A172 (cell line): ENCODE measurements at places on chromosomes 12 and 14.

GRCh38 chr12:85568395-85569103 is 267.7 kb downstream of the RASSF9 start:
- DNase-seq = no peak

DNA sequence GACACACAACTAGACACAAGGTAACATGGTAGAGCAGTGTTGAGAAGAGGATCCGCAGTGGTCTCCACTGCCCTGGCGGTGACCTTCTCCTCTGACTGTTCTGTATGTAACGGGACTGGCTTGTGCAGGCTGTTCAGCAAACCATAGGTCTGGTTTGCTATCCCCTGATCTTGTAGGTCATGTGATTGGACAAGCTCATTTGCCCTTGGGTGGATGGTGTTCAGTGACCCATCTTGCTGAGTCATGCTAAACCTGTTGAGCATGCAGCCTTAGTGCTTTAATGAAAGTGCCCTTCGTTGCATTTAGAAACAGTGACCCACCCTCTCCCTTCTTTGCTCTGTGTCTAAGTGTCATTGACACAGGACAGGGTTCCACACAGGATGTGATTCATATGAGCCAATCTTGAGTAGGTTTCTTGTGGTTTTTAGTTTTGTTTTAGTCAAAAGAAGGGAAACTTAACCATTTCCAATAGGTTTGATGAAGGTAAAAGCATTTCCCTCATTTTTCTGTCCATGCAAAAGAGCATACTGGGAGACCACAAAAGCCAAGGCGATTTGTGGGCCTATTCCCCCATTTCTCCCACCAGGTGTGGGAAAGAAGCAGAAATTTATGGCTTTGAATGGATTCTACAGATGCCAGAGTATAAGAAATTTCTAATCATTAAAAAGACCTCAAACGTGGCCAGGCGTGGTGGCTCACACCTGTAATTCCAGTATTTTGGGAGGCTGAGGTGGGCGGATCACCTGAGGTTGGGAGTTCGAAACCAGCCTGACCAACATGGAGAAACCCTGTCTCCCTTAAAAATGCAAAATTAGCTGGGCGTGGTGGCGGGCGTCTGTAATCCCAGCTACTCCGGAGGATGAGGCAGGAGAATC is 32.6 kb upstream of the HIF1A start:
- DNase-seq = peak; percentile 71

GRCh38 chr12:53751336-53752191 is at the start of gene CISTR:
Gene CISTR, minus strand, starts transcription at chr12:53751979.
- no peak for DNase-seq

DNA sequence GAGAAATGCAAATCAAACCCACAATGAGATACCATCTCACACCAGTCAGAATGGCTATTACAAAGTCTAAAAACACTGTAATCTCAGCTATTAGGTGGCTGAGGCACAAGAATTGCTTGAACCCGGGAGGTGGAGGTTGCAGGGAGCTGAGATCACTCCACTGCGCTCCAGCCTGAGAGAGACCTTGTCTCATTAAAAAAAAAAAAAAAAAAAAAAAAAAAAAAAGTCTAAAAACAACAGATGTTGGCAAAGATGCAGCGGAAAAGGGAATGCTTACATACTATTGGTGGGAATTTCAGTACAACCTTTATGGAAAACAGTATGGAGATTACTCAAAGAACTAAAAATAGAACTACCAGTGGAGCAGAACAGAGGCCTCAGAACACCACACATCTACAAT is 19.0 kb upstream of the ATF7 start:
- no peak for DNase-seq
